Right renal cortex interstitium (tissue), 3 donors: ENCODE measurements at places on chromosomes 5 and 9. TPM values are rescaled to one million over a fixed set of nuclear protein-coding genes. Genes with fewer than 3 reads are reported as not detected.

Gene PIP5K1B
- 7.7 TPM for polyA plus RNA-seq

Gene TTC39B
- polyA plus RNA-seq, result 7.3 TPM

Gene SCGB3A2
- not detected for polyA plus RNA-seq

Gene BSPRY
- polyA plus RNA-seq, result 9.6 TPM

Gene PCDHGA9
- 5.3 TPM for polyA plus RNA-seq
